ENCODE measurements at places on chromosomes 5 and 9. TPM values are rescaled to one million over a fixed set of nuclear protein-coding genes. Genes with fewer than 3 reads are reported as not detected.

C9 gene
- not detected for total RNA-seq

INSL6 gene
- total RNA-seq, result 8.9 TPM

ZNF879 gene
- total RNA-seq, result 18.1 TPM

ANXA2R gene
- 4.5 TPM for total RNA-seq

VCAN gene
- 24.4 TPM for total RNA-seq

EIF4EBP3 gene
- total RNA-seq, result 41.4 TPM

SLC34A3 gene
- 0.57 TPM for total RNA-seq

CBY3 gene
- total RNA-seq, result 5.0 TPM

SLC34A1 gene
- not detected for total RNA-seq

FLT4 gene
- 20.6 TPM for total RNA-seq

GALNT10 gene
- total RNA-seq, result 21.7 TPM

CDO1 gene
- total RNA-seq, result 29.8 TPM

GRCh38 chr5:35198075-35198474 lies 32.2 kb downstream of the PRLR start:
- H3K36me3 ChIP-seq, result no peaks in the 10 kb centered on the region
- no peak overlapping the region for H3K27ac ChIP-seq
- DNase-seq, result peak; percentile 70
- H3K27me3 ChIP-seq, result no peaks in the 10 kb centered on the region
- H3K4me3 ChIP-seq, result no peak overlapping the region

DNA sequence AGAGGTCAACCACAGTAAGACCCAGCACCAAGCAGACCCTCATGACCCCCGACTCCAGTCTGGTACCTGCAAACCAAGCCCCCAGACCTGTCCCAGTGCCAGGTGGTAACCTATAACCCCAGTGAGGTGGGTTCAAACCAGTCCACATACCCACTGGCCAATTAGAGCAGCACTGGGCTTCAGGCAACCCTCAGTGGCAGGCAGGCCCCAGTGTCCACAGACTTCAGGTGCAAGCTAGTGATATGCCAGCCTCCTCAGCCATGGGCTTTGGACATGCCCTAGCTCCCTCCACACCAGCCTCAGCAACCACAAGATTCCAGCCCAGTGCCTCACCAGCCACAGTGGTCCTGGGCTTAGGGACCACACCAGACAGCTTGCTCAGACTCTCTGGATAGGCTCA lies 276.6 kb downstream of the DTWD2 start:
- H3K27me3 ChIP-seq, result no peaks in the 10 kb centered on the region
- no peak for DNase-seq
- no peak overlapping the region for H3K4me3 ChIP-seq
- H3K36me3 ChIP-seq, result no peaks in the 10 kb centered on the region
- H3K4me1 ChIP-seq, result no peaks in the 10 kb centered on the region
- no peak overlapping the region for H3K27ac ChIP-seq

DNA sequence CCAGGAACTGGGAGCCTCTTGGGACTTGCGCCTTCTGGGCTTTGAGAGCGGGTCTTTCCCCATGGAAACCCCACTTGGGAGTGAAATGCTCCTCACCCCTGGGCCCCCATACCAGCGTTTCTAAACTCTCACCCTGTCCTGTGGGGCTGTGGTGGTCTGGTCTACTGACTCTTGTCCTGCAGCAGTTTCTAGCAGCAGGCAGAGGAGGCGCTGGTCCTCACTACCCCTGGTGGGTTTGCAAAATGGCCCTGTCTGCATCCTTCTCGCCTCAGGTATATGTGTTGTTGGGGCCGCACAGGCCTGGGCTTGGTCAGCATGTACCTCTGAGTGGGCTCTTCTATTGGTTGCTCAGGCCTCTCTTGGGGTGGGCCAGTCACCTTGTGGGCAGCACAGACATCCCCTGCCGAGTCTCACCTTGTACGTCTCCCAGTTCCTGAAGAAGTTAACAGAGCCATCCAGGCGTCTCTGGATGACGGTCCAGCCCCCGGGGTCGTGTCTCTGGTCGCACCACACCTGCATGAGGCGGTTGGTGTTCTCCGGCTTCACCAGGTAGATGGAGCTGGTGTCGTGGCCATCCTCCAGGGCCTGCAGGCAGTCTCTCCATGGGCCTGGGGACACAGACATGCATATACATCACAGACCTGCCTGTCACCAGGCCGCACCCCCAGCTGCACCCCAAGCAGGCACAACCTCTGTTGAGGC lies 29.0 kb downstream of the ANGPTL2 start:
- H3K4me1 ChIP-seq, result peaks cover 20% of the 10 kb centered on the region
- no peaks in the 10 kb centered on the region for H3K27me3 ChIP-seq
- H3K4me3 ChIP-seq, result no peak overlapping the region
- no peak for DNase-seq

- H3K27ac ChIP-seq, result no peak overlapping the region
- H3K4me3 ChIP-seq, result no peak overlapping the region
- no peaks in the 10 kb centered on the region for H3K36me3 ChIP-seq
- H3K27me3 ChIP-seq, result no peaks in the 10 kb centered on the region
- peaks cover 4% of the 10 kb centered on the region for H3K4me1 ChIP-seq
- peak; percentile 15 for DNase-seq
These were observed 2.1 kb upstream of the ZFR start for GRCh38 chr5:32446630-32447029.

- H3K4me1 ChIP-seq, result no peaks in the 10 kb centered on the region
- no peaks in the 10 kb centered on the region for H3K36me3 ChIP-seq
- no peak for DNase-seq
These were observed 86.3 kb downstream of the ZNF618 start for GRCh38 chr9:113962396-113962795.

- DNase-seq, result peak; percentile 30
- H3K27me3 ChIP-seq, result no peaks in the 10 kb centered on the region
- H3K36me3 ChIP-seq, result no peaks in the 10 kb centered on the region
- H3K4me3 ChIP-seq, result no peak overlapping the region
- H3K27ac ChIP-seq, result no peak overlapping the region
These were observed 211.6 kb downstream of the MSX2 start for GRCh38 chr5:174935854-174936474.

DNA sequence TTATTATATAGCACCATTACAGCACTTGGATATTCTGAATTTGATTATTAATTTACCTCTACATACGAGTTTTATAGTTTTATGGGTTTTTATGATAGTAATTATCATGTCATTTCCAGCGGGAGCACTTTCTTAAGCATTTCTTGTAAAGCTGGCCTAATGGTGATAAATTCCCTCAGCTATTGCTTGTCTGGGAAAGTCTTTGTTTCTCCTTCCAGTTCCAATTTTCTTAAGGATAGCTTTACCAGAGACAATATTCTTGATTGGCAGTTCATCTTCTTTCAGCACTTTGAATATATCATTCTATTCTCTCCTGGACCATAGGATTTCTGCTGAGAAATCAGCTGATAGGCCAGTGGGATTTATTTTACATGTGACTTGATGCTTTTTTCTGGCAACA lies 505.4 kb downstream of the TMEM232 start:
- H3K4me1 ChIP-seq, result no peaks in the 10 kb centered on the region
- no peak overlapping the region for H3K27ac ChIP-seq
- H3K4me3 ChIP-seq, result no peak overlapping the region

GRCh38 chr5:35182910-35183535 lies 47.3 kb downstream of the PRLR start:
- H3K4me1 ChIP-seq, result no peaks in the 10 kb centered on the region
- no peak overlapping the region for H3K4me3 ChIP-seq
- no peak overlapping the region for H3K27ac ChIP-seq

DNA sequence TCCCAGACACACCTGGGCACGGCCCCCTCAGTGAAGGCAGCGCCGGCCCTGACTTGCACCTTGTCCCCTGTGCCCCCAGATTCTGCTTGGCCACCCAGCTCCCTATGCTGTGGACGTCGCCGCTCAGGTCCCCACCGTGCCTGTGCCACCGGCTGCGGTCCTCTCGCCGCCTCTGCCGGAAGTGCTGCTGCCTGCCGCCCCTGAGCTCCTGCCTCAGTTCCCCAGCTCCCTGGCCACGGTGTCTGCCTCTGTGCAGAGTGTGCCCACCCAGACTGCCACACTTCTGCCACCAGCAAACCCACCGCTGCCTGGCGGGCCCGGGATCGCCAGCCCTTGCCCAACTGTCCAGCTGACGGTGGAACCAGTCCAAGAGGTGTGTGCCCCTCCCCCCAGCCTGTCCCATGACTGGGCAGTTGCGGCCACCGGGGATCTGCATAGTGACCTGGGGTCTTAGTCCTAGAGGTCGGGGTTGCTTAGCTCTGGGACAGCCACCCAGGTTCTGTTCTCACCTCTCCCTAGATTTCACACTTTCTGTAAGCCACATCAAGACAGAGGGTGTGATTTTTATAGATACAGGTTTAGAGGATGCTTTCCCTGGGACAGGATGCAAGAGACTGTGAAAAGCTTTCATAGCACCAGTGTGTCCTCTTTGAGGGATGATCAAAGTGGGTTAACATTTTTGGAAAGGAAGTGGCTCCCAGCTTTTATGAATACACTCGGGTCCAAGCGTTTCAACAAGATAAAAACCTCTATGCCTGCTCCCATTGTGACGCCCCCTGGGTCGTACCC lies 78.0 kb downstream of the WNK2 start:
- no peaks in the 10 kb centered on the region for H3K4me1 ChIP-seq
- H3K36me3 ChIP-seq, result no peaks in the 10 kb centered on the region
- H3K4me3 ChIP-seq, result no peak overlapping the region
- no peak for DNase-seq

DNA sequence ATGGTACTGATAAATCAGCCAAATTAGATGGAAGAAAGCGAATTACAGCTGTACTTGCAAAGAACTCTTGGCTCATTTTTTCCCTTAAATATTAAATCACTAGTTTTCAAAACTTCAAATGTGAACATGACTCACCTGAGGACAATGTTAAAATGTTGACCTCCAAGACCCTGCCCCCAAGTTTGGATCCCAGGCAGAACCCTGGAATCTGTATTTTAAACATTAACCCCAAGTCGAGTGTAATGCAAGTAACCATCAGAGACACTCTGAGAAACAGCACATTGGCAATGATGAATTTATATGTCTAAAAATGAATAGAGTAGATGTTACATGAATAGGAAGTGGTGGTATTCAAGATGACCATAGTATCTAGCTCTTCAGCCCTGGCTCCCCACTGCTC lies 2.3 kb upstream of the CD274 start:
- H3K36me3 ChIP-seq, result no peaks in the 10 kb centered on the region
- no peak for DNase-seq
- H3K4me3 ChIP-seq, result no peak overlapping the region
- H3K27ac ChIP-seq, result no peak overlapping the region

GRCh38 chr9:4292781-4293180 lies 7.1 kb downstream of the GLIS3 start:
- no peaks in the 10 kb centered on the region for H3K36me3 ChIP-seq
- H3K27me3 ChIP-seq, result no peaks in the 10 kb centered on the region
- H3K4me1 ChIP-seq, result no peaks in the 10 kb centered on the region
- no peak overlapping the region for H3K4me3 ChIP-seq
- no peak for DNase-seq

DNA sequence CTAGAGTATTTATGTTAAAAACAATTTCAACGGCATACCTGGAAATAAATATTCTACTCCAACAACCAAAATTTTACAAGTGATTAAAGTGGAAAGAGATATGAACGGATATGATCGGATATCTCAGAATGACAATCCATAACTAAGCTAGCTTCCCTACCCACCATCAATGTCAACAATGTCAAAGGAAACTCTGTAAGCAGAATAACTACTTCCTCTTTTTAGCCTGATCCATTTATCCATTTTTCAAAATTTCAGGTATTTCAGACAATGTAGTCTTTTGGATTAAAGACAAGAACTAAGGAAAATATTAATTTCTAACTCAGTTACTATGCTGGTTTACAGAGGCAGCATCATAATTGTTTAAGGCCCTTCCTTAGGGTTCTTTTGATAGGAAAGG lies 188.7 kb downstream of the DENND1A start:
- H3K27me3 ChIP-seq, result no peaks in the 10 kb centered on the region
- H3K4me1 ChIP-seq, result no peaks in the 10 kb centered on the region
- DNase-seq, result no peak

- H3K27ac ChIP-seq, result no peak within 1 kb of the TSS
- no peak within 1 kb of the TSS for H3K4me3 ChIP-seq
- no peak for DNase-seq
- H3K36me3 ChIP-seq, result no peaks in the 10 kb centered on the region
These were observed at the start of gene CARD9 for GRCh38 chr9:136373300-136374182. Gene CARD9, minus strand, starts transcription at chr9:136373669. Its CDS starts 1,591 bp downstream, at chr9:136372078.

DNA sequence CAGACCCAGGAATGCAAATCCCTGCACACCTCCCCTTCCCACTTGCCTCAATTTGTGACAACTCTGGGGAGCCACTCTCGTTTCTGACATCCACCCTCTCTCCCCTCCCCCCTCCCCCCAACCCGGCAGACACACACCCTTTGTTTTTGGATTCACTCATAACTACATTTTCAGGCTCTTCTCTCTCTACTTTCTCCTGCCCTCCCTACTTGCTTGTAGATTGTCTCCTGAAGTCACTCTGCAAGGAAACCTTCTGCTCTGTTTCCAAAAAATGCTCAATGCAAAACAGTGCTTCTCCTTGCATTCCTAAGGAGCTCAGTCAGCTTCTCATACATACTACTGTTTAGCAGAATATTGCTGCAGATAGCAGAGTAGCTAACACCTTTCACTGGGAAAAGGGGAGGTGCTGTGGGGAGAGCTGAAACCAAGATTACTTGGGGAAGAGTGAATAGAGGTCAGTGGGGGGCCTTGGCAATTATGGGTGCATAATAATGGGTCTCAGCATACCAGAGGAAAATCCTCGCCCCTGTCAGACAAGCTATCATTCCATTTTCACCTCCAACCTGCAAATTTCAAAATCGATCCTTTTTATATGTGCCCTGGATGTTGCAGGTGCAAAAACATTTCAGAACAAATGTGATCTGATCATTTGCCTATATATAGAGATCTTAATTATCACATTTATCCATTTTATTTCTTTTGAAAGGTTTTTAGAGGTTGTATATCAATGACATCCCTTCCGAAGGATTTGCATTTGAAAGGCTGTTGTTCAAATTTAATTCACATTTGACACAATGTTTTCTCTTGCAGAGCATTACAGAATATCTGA lies 1860.7 kb upstream of the WWC1 start:
- no peak overlapping the region for H3K27ac ChIP-seq
- DNase-seq, result no peak
- no peaks in the 10 kb centered on the region for H3K27me3 ChIP-seq
- no peaks in the 10 kb centered on the region for H3K36me3 ChIP-seq

GRCh38 chr5:67089200-67089725 lies 107.3 kb downstream of the CD180 start:
- no peaks in the 10 kb centered on the region for H3K36me3 ChIP-seq
- H3K27me3 ChIP-seq, result no peaks in the 10 kb centered on the region
- DNase-seq, result no peak
- no peak overlapping the region for H3K4me3 ChIP-seq
- H3K27ac ChIP-seq, result peak overlapping the region; percentile 6

- no peaks in the 10 kb centered on the region for H3K27me3 ChIP-seq
- H3K4me1 ChIP-seq, result no peaks in the 10 kb centered on the region
- no peak for DNase-seq
- H3K27ac ChIP-seq, result no peak overlapping the region
- no peak overlapping the region for H3K4me3 ChIP-seq
These were observed 319.4 kb downstream of the NDUFS4 start for GRCh38 chr5:53879708-53880323.

- H3K4me3 ChIP-seq, result no peak overlapping the region
- H3K36me3 ChIP-seq, result no peaks in the 10 kb centered on the region
- DNase-seq, result no peak
These were observed 360.5 kb downstream of the KCTD16 start for GRCh38 chr5:144531188-144531587.

All from prostate gland (tissue), 2 donors.